ENCODE measurements at places on chromosomes 11 and 22.

GRCh38 chr11:7222619-7223018 is 29.1 kb upstream of the SYT9 start:
- DNase-seq: no peak

DNA sequence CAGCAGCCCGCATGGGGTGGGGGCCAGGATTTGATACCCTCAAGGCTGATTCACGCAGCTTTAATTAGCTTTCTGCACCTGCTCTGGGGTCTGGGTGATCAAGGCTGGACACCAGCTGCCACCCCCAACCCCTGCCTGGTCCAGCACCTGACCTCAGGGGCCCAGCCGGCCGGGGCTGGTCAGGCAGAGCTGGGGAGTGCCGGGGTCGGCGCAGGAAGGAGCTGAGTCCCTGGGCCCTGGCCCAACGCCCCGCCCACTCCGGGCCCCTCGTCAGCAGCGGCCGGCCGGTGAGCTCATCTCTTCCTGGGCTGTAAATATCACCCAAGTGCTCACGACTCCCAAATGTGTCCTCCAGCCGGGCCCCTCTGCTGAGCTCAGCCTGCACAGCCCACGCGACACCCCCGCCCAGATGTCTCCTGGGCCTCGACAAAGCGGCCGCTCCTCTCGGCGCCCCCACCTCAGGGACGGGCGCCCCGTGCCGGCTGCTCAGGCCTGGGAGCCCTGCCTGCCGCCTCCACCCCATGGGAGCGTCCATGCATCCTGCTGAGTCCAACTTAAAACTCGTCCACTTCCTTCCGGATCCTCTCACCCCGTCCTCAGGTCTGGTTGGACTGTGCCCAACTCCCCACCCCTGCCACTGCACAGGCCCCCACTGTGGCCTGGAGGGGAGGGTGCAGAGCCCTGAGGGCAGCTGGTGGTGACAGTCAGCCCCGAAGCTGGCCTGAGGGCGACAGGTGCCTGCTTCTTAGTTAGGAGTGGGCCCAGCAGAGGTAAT is 29.0 kb downstream of the RTN4R start:
- DNase-seq: no peak

DNA sequence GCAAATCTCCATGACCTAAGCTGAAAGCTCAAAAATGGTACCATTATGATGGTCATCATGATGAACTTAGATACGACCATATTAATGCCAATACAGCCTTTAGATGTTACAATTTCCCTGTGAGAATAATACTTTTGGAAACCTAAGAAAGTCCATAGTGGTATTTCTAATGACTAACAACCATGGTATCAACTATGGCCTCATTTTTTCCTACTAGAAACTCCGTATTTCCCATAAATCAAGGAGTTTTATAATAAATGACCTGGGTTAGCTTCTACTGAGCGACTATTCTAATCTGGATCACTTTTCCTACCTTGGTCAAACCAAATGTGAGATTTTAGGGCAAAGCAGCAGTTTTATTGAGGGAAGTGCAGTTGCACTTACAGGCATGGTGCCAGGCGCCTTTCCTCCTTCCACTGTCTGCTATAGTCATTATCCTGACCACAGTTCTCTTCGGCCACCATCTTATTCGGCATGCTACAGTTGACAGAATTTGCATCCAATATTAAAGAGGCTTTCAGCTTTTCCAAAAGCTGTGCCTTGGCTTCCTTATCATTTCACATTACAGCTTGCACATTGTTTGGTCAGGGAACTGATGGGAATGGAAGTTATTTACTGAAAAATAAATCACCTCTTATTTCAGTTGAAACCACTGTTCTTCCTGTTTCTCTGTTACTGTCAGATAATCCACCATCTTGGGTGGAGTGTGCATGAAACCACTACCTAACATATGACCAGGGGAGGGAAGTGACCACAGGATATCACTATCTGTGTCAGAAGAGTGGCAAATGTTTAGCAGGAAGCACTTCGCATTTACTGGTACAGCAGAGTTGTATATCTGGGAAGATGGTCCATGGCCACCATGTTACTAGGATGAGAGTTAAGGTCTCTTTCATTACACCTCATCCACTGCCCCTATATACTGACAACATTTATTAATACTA is 74.5 kb upstream of the PICALM start:
- no peak for DNase-seq

DNA sequence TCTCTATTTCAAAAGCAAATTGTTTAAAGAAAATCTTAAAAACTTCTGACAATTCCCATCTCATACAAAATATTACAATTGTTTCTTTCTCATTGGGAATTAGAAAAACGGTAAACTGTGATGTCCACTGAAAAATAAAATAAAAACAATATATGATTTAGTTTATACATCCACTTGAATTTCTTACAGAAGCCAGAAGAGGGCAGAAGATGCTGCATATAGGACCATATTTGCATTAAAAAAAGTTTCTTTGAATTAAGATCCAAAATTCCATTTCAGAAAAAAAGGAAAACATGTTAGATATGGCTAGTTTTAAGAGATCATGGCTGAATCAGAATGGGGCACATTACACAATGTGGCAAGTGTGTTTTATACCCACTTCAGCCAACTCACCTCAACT is 39.3 kb upstream of the LRRC4C start:
- no peak for DNase-seq

DNA sequence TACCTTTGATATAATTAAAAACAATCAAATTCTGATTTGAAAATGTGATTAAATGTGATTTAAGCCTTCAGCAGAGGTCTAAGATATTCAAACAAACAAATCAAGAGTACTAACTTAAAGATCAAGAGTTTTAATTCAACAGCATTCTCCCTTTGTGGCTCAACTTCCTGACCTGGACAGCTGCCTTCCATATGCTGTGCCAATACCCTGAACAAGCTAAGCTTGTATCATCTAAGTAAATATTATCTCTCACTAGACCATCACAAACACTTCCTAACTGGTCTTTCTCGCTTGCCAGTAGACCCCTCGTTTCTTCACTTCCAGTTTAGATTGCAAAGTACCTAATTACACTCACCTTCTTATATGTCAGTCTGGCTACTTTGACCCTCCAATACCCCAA is 35.9 kb upstream of the P4HA3 start:
- no peak for DNase-seq

DNA sequence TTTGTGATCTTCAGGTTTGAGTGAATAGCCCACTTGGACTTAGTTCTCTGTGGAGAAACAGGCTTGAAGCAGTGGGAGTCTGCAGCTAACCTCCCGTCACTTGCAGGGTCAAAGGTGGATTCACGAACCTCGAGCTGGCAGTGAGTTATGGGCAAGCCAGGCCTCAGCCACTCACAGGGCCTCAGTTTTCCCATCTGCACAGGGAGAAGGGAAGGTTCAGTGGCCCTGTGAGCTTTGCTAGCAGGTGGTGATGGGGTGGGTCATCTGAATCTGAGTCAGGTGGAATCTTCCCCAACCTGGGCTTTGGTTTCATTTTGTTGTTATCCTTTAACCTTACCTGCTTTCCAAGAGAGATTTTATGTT is 86.6 kb upstream of the GRIK4 start:
- DNase-seq: no peak

DNA sequence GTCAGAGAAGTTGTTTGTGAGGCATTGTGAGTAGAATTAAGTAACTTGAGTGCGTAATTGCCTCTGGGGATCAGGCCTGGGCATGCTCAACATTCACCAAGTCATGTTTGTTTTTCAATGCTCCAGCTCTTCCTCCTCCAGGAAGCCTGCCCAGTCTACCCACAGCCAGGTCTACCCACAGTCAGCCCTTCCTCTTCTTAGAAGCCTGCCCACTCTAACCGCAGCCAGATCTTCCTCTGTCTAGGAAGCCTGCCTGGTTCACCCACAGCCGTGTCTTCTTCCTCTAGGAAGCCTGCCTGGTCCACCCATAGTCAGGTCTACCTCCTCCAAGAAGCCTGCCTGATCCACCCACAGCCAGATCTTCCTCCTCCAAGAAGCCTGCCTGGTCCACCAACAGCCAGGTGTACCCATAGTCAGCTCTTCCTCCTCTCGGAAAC is 25.0 kb downstream of the LRP5 start:
- DNase-seq: peak; percentile 17

DNA sequence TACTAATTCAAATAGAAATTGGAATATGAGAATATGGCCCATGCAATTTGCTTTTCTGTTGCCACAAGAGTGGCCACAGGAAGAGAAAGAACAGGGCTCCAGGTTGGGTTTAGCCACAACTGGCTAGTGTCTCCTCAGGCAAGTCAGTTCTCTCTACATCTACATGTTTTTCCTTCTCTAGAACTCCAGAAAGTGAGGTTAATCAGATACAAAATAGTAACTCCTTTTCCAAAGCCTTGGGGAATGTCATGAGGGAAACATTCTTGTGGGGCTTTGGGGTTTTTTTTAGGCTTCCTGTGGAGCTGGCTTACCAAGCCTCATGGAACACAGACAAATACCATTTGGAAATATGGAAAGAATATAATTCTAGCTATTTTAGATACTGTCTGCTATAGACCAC is 161.6 kb downstream of the NAV2 start:
- no peak for DNase-seq

DNA sequence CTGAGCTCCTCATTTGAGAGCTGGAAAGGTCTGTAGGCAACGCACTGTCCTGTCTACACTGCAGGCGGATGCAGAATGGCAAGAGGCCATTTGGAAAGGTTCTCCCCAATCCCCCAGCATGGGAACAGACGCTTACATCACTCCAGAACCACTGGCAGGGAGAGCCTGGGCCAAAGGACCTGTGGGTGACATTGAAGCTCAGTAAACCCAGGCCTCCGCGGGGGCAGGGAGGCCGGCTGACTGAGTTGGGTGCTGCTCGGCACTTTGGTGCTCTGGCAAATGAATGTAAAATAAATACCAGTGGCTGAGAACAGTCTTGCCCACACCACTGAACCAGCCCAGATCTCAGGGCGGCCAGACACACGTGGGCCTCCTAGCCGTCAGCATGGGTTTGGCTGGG is 22.4 kb downstream of the TOM1 start:
- DNase-seq: no peak

GRCh38 chr11:36458129-36458915 is 51.8 kb downstream of the TRAF6 start:
- DNase-seq: no peak
